ENCODE measurements at places on chromosomes 4 and X.

DNA sequence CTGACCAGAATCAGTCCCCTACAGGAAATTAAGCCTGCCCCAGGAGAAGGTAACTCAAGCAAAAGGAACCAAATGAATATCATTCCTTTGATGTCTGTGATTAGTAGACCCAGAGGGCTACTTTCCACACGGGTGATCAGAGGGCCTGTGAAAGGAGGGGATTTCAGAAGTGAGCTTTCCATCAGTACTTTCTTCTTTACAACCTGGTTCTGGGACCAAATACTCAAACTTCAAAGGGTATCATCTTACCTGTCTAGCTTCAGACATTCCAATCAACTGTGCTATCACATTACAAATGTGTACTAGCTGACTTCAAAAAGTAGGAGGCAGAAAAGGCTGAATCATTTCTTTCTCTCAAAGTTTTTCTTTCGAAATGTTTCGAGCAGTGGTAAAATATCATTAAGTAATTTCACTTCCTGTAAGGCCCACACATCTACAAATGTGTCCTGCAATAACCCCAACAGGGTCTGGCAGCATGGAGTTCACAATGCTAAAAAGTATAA, 23.9 kb downstream of the ACSL4 start:
- no peak for DNase-seq

GRCh38 chr4:125388613-125389012, 73.9 kb downstream of the FAT4 start:
- no peak for DNase-seq

- DNase-seq = no peak
Measured at GRCh38 chr4:66556651-66557278, 886.5 kb upstream of the EPHA5 start.

- DNase-seq = no peak
Measured at GRCh38 chr4:41318839-41319530, 62.3 kb downstream of the UCHL1 start.

- no peak for DNase-seq
Measured at GRCh38 chr4:48380583-48381167, 39.3 kb downstream of the SLAIN2 start.

GRCh38 chrX:10166248-10166716, 9.5 kb downstream of the CLCN4 start:
- no peak for DNase-seq

DNA sequence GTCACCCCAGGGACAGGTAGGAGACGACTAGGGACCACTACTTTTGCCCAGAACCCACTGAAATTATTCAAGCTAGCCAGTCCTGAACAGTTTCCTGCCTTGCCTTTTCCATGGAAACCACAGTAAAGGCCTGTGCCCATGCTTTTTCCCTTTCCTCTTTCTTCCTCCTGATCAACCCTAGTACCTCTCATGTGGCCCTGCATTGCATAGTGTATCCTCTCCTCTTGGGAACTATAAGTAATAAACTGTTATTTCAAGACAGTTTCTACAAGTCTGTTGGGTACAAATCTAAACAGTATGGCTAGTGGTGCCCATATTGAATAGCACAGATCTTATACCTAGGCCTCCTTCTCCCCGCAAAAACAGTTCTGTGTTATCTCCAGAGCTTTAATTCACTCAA, 14.5 kb downstream of the CISD2 start:
- no peak for DNase-seq

DNA sequence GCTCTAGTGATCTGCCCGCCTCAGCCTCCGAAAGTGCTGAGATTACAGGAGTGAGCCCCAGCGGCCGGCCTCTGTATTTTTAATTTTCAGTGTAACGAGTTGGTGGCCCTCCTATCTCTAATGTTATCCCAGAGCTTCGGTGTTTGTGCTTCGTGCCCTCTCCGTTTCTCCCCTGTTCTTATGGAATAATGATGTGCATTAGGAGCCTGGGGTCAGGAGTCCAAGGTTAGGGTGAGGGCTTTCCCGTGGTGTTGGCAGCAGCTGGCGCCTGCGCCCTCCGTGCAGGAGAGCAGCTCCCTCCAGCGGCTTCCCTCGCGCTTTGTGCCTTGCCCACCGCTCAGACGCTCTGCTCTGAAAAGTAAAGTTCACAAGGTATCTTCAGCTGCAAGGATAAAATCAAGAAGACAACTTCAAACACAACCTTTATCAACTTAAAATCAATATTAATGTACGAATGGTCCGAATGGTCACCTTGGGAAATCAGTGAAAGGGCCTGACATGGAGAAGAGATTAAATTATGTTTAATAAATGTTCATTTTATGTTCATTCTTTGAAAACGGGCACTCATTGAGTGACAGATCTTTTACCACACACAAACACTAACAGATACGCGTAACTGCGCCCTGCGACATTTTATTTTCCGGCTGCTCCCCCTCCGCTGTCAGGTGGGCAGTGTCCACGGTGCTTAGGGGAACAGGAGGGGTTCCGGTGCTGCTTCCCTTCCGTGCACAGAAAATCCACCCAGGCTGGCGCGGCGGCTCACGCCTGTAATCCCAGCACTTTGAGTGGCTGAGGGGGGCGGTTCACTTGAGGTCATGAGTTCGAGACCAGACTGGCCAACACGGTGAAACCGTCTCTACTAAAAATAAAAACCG, 62.4 kb downstream of the TRAPPC11 start:
- peak; percentile 51 for DNase-seq

GRCh38 chrX:53089224-53089842, 4.6 kb upstream of the KANTR start:
- DNase-seq = peak; percentile 72

DNA sequence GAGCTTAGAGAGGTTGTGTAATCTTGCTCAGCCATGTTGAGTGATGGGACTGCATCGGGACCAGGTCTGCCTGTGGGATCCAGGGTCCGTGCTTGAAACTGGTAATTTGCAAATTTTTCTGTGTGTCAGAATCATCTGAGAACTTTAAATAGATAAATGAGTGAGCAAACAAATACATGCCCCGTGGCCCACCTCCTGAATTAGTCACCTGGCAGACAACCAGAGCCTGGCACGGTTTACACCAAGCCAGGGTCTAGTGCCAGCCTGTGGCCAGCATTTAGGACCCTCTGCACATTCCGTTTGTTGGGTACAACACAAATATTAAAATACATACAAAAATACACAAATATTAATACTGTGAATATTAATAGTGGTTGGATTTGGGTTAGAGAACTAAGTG, 90.6 kb upstream of the STOX2 start:
- no peak for DNase-seq

DNA sequence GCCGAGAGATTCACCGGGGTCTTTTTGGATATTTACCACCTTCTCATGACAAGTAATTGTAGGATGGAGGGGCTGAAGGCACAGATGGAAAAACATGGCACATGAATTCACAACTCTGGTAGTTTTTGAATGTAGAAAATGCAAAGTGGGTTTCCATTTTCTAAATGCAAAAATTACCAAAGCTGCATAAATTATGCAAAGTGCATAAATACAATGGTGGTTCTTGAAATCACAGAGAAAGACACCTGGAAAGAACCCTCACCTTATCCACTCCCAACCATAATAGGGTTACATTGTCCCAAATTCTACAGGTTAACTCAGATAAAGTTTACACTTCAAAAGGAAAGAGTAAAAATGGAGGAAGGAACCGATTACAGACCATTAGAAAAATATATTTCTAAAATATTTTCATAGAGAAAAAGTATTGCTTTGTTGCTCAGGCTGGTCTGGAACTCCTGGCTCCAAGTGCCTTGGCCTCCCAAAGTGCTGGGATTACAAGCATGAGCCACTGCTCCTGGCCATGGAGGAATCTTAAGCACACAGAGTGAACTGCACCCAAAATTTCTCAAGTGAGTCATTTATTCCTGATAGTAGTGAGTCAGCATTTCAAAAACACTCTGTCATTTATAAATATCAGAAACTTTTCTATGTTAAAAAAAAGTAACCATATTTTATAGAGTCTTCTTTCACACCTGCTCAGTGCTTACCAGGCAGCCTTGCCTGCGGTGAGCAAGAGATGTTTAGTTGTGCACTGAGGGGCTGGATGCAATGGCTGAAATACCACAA, 101.4 kb downstream of the FIP1L1 start:
- no peak for DNase-seq

- no peak for DNase-seq
Measured at GRCh38 chr4:180622254-180622653, 1620.9 kb upstream of the TENM3 start.

- DNase-seq = no peak
Measured at GRCh38 chr4:113101669-113102068, 52.2 kb downstream of the ANK2 start.

- DNase-seq = peak; percentile 9
Measured at GRCh38 chrX:135213200-135213844, 38.5 kb upstream of the ETDA start.

- DNase-seq = no peak
Measured at GRCh38 chrX:12526306-12526705, 264.9 kb upstream of the PRPS2 start.

DNA sequence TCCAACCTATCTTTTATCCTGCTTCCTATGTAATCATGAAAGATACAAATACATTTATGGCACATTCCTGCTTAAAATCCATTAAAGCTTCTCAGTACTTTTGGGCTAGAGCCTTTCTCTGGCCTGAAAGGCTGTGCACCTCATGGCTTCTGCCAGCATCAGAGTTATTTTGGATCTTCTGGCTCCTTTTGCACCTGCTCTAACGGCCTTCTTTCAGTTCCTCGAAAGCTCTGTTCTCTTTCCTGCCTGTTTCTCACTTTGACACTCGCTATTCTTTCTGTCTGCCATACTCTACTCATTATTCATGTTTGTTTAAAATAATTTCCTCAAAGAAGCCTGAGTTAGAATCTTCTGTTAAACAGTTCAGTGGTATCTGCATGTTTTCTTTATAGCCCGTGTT, 86.0 kb downstream of the LRP2BP start:
- DNase-seq = no peak

- DNase-seq = no peak
Measured at GRCh38 chrX:24996096-24996709, 19.6 kb downstream of the ARX start.

DNA sequence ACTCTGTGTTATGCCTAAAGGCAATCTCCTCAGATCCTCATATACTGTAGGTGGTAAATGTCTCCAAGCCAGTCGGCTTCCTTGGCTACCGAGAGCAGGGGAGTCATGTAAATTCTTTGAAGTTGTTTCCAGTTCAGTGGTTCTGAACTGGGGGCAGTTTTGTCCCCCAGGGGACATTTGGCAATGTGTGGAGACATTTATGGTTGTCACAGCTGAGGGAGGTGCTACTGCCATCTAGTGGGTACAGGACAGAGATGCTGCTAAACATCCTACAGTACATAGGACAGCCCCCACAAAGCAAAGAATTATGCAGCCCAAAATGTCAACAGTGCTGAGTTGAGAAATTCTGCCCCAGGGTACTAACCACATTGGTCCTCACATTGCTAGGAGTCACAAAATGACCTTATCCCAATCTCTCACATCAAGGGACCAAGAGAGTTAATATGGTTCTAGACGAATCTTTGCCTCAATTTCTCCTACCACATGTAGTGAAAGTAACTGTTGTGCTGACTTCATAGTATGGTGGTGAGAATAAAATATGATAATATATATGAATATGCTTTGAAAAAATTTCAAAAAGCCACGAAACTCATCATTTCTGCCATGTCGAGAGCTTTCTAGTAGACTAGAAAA, 104.4 kb upstream of the ARHGAP24 start:
- DNase-seq = peak; percentile 8

- DNase-seq = no peak
Measured at GRCh38 chr4:3729188-3729881, 36.9 kb upstream of the ADRA2C start.
